Foreskin melanocyte (primary cell): ENCODE measurements at places on chromosomes 5 and 9.

DNA sequence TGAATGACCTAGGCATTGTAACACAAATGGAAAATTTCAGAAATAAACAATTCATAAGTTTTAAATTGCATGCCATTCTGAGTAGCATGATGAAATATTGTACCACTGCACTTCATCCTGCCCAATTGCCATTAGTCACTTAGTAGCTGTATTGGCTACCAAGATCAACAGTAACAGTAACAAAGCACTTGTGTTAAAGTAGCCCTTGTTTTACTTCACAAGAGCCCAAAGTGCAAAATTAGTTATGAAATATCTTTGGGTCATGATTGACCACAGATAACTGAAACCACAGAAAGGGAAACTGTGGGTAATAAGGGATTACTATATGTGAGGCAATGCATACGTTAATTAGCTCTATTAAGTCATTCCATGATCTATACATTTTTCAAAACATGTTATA lies 33.3 kb upstream of the RORB start:
- DNase-seq = peak; percentile 3

DNA sequence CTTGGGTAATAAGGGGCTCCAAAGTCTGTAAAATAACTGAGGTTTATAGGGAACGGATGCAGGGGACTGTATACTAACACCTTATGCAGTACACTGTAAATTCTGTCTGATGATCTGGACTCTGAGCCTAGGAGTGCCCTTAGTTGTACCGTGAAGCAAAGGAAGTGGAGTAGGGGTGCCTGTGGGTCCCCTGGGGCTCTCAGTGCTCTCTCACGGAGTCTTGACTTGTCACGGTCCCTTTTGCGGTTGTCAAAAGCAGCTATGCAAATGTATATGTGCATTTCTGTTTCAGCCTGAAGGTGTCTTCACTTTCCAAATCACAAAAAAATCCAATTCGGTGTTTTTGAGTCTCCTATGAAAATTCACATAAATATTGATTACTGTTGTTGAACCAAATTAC lies 17.8 kb downstream of the DMRT1 start:
- DNase-seq = no peak

DNA sequence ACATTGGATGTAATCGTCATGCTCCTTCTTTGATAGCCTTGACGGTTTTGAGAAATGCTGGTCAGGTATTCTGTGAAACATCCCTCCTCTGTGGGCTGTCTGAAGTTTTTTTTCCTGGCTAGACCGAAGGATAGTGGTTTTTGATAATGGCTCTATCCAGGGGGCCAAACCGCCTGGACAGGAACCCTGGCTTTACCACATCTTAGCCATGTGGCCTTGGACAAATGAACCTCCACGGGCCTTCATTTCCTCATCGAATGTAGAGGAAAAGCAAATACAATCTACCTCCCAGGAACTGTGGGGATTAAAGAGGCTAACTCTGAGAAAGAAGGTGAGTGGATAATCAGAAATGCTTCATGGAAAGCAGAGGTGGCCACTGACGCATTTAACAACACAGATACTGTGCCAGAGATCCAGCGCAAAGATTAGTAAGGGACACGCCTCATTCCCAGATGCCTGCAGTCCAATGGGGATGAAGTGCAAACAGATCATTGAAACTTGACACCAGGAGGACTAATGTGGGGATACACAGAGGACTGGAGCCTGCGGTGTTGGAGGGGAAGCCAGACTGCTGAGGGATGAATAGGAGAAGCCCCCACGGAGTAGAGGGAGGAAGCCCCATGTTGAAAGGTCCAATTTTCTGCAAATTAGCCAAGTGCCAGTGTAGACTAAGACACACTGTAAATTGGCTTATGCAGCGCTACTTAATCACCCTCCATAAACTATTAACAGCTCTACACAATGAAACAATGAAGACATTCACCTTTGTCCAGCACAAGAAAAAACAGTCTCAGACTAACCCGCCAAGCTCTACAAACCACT lies 41.6 kb downstream of the MYO10 start:
- no peak for DNase-seq

- no peak for DNase-seq
Measured at GRCh38 chr5:119330367-119331183, 25.2 kb upstream of the TNFAIP8 start.

- no peak for DNase-seq
Measured at GRCh38 chr5:176899946-176900779, 1.0 kb upstream of the HK3 start.

- DNase-seq = no peak
Measured at GRCh38 chr5:156920042-156920860, 42.8 kb downstream of the TIMD4 start.
